Right cardiac atrium (tissue), 5 donors: ENCODE measurements at places on chromosomes 3 and 15.
A peak's percentile ranks its signal among the peaks of the same experiment; 100 is the strongest.

DNA sequence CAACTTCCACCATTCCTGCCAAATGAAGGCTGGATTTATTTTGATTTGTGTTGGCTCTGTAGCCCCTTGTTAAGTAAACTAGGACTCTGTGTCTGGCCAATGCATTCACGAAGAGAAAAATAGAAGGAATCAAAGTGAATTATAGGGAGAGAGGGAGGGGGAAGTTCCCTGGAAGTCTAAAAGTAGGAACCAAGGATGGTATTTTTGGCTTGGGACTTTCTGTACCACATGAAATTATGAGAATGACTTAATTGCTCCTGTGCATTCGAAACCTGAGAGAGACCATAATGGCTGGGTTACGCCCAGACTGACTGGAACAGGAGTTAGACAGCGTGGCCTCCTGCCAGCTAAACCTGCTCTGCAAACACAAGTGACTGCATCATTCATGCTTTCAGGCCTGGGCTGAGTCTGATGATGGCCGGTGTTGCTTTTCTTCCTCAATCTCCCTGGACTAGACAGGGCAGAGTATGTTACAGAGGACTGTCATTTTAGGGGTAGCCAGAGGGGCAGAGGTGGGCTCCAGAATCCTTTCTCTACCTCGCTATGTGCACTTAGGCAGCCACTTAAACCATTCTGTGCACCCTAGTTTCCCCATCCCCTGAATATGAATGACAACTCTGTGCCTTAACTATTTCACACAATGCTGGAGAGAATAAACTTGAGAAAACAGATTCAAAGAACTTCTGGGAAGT, 58.9 kb downstream of the MYO1E start:
- DNase-seq = peak; percentile 58

GRCh38 chr3:101944308-101944707, 95.0 kb downstream of the NFKBIZ start:
- no peak for DNase-seq

DNA sequence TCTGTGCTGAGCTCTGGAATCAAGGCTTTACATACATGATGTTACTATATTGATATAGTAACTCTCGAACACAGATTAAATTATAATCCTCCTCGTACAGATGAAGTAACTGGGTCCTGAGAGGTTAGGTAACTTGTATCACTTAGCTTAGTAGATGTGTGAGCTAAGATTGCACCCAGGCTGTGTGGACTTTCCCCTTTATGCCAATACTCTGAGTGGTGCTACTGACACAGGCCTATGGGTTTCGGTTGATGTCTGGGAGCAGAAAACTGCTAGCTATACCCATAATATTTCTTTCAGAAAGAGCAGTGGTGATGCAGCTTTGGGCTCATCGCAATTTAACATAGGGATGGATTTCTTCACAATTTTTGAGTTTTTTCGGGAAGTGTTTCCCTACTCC, 259.7 kb downstream of the RBMS3 start:
- no peak for DNase-seq

DNA sequence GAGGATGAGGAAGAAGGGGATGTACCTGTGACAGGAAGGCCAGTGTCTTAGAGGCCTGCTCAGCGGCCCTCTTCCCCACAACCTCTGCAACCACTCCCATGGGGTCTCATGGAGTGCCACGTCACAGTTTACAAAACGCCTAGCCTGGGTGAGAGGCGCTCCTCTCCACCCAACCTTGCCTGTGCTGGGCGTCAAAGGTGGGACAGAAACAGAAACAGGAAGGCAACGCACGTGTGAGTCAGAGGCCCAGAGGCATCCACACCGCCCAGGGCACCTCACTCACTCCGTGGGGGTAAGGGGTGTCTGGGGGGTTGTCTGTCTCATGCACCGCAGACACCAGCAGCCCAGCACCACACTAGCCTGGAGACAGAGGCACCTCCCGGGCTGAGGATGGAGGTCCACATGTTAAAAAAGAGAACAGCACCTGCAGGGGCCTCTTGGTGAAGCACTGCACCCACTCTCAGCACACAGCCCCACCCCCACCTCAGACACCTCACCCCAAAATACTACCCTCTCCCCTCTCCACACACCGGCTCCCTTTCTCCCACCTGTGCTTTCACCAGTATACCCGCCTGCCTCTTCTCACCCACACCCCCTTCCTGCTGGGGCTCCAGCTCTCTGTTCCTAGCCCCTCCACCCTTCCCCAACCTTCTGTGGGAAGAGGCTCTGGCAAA, 4.7 kb upstream of the CALML4 start:
- DNase-seq = no peak

DNA sequence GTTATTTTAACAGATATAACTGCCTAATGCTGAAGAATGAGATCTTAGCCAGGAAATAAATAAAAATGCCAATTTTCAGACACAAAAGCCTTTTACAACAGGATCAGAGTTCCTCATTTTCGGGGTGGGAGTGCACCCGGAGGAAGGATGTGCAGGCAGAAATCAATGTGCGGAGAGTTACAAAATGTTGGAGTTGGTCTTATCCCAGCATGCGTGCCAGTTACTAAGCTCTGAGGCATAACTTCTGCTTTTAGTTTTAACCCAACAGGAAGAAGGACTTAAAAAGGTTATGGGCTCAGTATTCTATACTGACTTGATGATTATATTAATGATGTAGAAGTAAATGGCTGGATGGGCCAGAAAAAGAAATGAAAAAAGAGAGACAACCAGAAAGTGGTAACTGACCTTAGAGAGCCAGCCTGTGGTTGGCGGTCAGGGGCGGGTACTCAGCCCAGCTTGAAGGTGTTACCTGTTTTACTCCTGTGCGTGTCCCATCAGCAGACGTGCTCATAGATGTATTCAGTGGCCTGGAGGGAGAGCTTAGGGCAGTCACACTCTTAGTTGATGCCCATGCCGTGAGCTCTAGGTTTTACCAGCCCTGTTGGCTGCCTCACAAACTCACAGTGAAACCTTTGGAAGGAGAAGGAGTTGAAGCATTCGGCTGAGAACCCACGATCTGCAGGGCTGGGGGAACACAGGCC, 164.7 kb downstream of the SV2B start:
- peak; percentile 35 for DNase-seq

DNA sequence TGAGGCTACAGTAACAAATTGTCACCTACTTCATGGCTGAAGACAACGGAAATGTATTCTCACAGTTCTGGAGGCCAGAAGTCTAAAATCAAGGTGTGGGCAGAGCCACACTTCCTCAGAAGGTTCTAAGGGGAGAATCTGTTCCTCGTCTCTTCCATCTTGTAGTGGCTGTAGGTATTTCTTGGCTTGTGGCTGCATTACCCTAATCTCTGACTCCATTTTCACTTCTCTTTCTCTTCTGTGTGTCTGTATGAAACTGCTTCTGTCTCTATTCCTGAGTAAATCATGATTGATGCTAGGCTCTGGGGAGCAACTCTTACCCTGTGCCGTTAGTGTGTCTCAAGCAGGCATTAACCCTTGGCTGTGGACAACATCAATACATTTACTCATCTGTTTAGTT, 164.7 kb downstream of the SQOR start:
- DNase-seq = no peak

DNA sequence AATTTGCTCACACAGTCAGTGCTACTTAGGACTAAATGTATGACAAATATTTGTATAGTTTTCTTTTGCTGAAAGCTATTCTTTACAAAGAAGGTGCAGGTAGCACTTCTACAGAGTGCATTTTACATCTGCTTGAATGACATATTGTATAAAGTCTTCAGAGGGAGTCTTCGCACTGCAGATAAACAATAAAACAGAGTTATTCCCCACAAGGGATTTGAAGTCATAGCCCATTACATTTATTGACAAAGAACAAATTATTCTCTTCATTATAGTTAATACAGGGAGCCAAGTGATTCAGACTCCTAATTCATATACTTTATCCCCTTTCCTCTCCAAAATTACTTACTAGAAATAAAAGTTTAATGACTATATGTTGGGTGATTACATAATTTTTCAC, 529.7 kb downstream of the EDEM1 start:
- no peak for DNase-seq

- no peak for DNase-seq
These were observed 506 bp downstream of the RAD51 start for GRCh38 chr15:40695469-40695890.

- no peak for DNase-seq
These were observed 51.8 kb upstream of the SETMAR start for GRCh38 chr3:4251412-4251811.

- no peak for DNase-seq
These were observed 606.6 kb downstream of the TBL1XR1 start for GRCh38 chr3:176590722-176591121.

DNA sequence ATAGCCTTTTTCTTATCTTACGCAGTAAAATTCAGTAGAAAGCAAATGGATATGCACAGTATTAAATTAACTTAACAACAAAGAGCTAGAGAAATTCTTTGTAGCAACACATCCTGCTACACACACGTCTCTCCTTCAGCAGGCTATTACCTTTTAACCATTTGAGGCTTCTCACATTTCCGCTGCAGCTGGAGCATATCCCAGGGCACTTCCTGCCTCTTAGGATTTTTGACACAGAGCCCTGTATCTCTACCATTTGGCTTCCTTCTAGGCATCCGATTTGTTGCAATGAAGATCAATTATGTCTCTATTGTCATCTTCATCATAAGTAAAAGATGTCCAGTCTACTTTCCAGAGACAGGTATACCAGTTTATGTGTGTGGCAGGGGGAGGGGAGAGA, 292.4 kb upstream of the CBLB start:
- no peak for DNase-seq

DNA sequence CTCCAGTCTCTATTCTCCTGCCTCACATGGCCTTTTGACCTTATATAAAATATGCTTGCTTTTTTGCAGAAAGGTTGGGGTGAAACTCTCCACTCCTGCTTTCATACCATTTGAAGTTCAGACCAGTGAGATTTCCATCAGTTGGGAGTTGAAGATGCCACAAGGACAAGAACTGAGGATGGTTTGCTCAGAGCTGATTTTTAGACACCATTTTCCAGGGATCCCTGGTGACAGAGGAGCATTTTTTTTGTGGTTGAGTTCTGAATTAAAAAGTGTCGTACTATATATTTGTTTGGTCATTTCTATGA, 8.8 kb upstream of the TM4SF1 start:
- no peak for DNase-seq

DNA sequence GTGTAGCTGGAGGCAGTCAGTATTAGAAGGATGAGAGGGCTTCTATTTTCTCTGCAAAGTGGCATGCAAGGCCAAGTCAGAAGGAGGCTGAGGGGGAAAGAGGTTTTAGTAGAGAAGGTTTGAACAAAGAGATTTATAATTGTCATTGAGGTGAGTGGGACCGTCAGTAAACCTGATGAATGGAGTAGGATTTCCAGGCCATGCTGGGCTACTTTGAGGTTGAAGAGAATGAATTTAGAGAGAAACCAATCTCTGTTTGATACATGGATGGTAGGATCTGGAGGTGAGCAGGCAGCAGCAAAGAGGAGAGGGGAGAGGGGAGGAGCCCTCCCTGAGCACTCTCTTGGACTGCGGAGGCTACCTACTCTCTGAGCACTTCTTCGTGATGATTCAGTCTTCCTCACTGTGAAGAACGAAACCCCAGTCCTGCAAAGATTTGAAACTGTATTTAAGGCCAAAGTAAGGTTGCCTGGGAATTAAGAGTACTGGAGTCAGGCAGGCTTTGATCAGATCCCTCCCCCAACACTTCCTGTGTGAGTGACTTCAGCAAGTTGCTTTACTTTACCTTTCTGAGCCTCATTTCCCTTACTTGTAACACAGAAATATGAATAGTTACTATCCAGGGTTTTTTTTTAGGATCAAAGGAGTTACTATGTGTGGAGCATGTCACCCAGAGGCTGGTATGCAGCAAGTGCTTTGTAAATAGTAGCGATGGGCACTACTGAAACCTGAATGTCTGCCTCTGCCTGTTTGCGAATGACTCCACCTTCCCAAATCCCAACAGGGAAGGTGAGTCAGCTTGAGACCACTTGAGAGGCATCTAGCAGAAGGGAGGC, 75.8 kb downstream of the RPL39L start:
- no peak for DNase-seq

- no peak for DNase-seq
These were observed 3.9 kb upstream of the ZNF80 start for GRCh38 chr3:114241262-114241661.

DNA sequence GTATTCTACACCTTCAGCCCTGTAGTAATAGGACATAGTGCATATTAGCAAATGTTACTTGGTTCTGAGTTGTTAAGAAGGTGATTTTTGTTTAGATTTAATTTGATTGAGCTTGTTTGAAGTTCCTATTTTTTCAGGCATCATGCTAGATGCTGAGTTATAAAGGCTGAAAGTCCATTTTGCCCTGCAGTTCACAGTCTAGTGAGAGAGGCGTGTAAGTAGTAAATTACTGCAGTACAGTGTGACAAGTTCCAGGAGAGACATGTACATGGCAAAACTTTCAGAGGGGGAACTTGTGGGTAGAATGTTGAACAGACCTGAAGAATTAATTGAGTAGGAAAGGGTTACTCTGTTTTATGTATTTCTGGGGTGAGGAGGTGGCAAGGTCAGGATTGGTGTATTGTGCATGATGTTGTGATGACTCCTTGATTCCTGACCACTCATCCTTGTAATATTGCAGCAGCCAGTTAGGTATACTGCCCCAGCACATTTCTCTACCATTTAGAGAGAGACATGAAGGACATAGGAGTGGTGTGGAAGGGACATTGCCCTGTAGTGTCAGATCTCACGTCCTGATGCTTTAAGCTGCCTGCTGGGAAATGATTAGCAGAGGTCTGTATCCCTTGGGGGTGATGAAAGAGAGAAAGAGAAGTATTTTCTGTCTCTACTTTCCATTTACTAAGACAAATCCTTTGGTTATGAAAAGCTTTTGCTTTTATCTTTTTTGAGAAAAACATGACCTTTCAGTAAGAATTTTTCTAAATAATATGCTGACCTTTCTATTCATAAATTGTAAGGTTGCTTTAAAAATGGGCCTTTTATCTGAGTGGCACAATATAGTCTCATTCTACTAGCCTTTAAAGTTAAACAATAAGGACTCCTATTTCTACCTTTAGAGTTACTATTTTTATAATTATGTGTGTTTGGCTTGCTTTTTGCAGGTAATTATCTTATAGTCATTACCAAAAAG, 16.9 kb downstream of the SACM1L start:
- DNase-seq = no peak

GRCh38 chr15:75182187-75183131, 19.2 kb upstream of the C15orf39 start:
- no peak for DNase-seq

GRCh38 chr15:62112616-62113593, 46.1 kb downstream of the C2CD4A start:
- no peak for DNase-seq

DNA sequence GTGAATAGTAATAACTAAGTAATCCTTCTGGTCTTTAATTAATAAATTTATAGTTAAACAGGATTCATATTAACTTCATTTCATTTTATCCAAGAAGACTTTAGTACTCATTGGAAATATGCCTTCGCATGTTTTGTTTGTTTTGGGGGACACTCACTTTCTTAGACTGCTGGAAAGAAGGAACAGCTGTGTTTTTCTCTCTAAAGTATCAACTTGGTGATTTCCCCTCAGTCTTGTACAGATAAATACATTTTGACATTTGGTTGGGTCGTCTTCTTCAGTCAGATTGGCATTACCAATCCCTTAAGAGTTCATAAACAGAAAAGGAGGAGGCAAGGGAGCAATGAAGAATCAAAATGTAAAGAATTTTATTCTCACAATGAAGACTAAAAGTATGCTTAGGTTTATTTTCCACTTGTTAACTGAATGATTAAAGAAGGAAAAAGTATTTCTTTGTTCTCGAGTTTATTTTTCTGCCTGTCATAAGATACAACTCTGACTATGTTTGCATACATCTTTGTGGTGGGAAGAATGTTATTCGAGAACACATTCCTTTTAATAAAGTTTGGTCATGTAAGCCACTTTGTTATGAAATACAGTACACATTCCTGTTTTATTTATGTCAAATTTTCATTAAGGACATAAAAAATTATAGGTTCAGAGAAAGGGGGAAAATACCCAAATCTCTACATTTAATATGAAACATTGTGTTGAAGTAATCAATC, 140.2 kb downstream of the GMNC start:
- DNase-seq = no peak
